ENCODE measurements at places on chromosomes 5 and 9.

DNA sequence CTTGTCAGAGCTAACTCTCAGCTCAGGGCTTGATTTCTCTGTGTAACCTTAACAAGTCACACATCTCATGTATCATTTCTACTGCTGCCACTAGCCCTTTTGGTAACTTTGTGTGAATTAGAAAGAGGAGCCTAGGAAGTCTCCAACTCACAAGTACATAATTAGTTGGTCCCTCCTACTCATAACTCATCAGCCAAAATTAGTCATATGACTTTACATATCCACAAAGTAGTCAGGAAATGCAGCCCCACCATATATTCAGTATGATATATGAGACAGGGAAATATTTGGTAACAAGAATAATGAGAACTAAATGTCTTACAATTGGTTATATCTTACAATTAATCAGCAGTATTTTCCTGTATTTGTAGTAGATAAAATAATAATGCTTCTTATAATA lies 250.2 kb downstream of the SH3GL2 start:
- DNase-seq, result no peak

DNA sequence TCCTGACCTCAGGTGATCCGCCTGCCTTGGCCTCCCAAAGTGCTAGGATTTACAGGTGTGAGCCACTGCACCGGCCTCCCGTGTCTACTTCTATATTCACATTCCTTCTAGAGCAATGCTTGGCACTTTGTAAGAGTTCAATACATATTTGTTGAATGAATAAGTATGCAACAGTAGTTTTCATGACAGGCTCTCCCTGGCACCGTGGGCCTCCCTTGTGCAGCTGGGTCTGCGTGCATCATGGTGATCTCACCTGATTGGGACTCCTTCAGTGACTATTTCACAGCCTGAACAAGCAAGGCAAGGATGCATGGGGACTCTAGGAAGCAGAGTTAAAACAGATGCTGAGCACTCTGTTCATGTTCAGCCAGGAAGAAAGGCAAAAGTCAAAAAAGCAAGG lies 6.8 kb upstream of the ZBTB34 start:
- DNase-seq, result no peak

DNA sequence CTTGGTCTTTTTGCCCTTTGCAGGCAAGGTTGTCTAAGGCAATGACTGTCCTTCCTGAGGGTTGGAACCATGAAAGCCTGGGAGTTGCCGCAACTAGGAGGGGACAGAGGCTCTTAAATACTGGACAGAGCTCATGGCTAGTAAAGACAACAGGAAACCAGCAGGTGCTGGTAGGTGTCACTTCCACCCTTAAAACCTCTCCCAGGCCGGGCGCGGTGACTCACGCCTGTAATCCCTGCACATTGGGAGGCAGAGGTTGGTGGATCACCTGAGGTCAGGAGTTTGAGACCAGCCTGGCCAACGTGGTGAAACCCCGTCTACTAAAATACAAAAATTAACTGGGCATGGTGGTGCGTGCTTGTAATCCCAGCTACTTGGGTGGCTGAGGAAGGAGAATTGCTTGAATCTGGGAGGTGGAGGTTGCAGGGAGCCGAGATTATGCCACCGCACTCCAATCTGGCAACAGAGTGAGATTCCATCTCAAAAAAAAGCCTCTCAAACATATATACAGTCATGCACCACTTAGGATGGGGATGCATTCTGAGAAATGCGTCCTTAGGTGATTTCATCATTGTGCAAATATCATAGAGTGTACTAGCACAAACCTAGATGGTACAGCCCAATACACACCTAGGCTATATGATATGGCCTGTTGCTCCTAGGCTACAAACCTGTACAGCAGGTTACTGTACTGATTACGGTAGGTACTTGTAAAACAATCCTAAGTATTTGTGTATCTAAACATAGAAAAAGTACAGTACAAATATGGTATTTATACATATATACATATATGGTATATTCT lies 102.7 kb downstream of the HSPA4 start:
- no peak for DNase-seq

GRCh38 chr9:130682421-130683121 lies 11.0 kb upstream of the EXOSC2 start:
- DNase-seq, result peak; percentile 69

DNA sequence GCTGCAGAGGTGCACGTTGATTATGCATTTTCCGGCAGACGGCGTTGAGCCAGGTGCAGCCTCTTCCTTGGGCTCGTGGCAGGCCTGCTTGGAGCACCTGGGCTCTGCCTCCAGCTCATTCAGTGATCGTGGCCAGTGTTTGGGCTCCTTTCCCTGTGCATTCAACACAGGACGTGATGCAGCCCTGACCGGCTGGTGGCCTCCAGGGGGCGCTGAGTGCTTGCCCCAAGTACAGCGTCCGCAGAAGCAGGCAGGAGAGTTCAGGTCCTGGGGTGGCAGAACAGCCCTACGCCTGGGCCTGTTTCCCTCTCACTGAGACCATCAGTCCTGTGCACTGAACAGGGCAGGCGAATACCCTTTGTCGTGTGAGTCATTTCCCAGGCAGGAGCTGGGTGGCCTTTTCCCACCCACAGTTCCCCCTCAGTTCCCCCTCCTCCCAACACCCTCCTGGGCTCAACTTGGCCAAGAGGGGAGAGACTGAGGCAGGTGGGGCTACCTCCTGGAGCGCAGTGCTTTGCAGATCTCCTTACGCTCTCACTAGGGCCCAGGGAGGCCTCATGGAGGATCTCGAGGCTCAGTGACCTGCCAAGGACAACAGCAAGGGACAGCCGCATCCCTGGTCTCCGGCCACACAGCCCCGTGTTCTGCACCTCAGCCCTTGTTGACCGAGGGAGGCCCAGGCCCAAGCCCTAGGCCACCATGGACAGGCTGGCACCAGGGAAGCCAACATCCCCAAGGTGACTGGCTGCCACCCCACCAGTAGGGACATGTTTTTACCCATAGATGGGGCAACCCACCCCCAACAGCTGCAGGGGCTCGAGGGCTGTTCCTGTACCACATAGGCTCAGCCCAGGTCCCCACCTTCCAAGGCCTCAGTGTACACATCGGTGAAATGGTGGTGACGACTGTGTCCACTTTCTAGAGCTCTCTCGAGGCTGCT lies 52.9 kb downstream of the LRSAM1 start:
- DNase-seq, result peak; percentile 82

GRCh38 chr9:120308495-120308894 lies 271.5 kb downstream of the CDK5RAP2 start:
- no peak for DNase-seq

DNA sequence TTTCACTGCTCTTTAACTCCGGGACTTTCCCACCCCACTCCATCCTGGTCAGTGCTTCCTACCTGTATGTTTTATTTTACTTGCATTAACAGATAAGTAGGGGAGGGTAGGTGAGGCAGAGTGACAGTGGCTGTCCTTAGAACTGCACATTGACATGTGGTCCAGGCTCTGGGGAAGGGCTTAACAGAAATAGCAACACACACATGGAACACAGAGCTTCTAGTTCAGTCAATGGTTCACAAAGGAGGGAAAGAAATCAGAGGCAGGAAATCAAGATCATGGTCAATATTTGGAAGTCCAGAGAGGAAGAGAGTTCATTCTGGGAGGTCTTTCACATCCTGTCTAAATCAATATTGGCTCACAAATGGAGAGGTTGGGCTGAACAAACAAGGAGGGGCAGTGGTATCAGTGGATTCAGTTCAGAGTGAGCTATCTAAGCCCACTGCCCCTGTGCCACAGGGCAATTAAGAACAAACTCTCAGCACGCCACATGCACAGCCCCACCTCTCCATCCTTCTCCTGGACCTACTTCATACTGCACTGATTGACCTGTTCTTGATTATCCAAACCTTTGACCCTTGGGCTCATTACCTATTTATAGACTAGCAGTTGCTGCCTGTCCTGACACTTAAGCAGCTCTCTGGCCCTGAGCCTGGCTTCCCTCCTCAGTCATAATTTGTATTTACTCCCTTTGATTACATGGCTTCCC lies 6.2 kb upstream of the VPS13A start:
- DNase-seq, result no peak

DNA sequence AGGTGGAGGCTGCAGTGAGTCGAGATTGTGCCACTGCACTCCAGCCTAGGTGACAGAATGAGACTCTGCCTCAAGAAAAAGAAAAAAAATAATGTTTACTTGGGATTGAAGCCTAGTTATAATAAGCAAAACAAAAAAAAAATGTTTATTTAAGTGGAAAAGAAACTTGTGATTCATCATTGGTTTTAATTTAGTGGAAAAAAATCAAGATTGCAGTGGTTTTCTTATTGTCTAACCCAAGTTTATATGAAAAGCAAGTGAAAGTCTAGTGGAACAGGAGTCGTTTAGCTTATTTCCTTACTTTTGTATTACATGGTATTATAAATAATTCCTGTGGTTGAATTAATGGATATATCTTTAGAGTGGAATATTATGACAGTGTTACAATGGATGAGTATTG lies 8.4 kb downstream of the CNOT8 start:
- no peak for DNase-seq

DNA sequence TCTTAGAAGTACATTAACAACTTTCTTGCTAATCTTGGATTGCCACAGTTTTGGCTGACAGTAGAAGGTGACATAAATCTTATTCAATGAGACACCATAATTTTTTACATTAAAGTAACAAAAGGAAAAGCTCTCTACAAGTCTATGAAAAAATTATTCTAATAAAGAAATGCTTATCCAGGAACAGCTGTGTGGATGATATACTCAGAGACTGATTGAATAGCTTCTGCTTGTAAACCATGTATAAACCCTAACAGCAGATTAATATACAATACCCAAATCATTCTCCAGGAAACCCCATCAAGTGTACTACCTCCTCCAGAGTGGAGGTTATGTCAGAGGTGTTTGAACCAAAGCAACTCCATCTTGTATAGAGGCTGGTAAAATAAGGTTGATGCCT lies 581.4 kb upstream of the PTGER4 start:
- DNase-seq, result no peak

- DNase-seq, result no peak
These were observed 1347.2 kb upstream of the NUDT12 start for GRCh38 chr5:104909803-104910202.

DNA sequence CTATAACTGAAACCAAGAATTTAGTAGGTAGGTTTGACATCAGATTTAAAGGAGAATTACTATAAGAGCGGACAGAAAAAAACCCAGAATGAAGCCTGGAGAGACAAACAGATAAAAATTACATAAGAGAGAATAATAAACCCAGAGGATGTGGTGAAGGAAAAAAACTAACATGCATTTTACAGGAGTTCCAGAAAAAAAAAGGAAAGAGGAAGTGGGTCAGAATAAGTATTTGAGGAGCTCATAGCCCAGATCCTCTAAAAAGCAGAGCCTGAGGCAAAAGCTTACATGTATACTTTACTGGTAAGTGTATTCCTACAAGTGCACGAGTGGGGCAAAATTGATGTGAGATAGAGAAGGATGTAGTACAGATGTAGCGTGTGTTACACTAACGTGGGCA lies 43.1 kb upstream of the NAA35 start:
- no peak for DNase-seq

DNA sequence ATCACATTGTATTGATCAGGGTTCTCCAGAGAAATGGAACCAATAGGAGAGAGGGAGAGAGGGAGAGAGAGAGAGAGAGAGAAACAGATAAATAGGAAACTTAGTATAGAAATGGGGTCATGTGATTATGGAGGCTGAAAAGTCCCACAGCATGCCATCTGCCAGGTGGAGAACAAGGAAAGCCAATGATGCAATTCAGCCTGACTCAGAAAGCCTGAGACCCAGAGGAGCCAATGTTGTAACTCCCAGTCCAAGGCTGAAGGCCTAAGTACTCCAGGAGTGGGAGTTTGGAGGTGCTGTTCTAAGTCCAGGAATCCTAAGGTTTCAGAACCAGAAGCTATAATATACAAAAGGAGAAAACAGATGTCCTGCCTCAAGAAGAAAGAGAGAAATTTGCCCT lies 48.4 kb upstream of the ISOC1 start:
- DNase-seq, result no peak

DNA sequence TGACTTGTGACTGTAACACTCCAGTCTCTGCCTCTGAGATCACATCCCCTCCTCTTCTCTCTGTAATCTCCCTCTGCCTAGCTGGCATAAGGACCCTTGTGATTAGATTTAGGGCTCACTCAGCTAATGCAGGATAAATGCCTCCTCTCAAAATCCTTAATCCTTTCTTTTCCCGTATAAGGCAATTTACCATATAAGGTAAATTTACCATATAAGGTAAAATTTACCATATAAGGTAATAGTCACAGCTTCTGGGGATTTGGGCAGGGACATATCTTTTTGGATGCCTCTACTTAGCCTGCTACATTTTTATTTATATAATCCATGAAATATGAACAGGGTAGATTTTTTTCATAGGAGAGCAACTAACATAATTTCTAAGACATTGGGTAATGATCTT lies 318.0 kb upstream of the PUM3 start:
- DNase-seq, result no peak

- no peak for DNase-seq
These were observed 120.0 kb downstream of the DAB2IP start for GRCh38 chr9:121771418-121771817.

DNA sequence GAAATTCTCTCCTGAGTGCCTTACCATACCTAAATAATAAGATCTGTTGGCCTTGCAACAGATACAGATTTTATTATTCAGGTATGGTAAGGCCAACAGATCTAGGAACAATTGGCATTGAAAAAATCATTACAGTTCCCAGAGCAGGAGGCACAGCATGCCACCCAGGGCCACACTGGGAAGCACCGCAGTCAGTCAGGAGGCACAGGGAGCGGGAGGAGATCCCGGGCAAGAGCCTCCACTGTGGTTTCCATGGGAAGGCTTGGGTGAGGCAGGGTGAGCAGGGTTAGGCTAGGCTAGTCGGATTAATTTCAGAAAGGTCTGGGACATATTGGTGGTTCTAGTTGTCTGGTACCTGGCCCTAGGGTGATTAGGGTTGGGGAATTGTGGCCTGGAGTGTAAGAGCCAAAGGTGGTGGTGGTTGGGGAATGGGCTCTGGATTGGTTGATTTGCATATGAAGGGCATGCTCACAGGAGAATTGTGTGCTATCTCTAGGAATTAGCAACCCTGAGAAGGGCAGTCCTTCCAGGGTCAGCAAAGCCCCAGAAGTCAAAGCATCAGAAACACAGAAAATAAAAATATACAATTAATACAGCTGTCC lies 111.4 kb downstream of the PDE8B start:
- no peak for DNase-seq

GRCh38 chr9:97993000-97993399 lies 9.9 kb downstream of the ANP32B start:
- DNase-seq, result no peak

DNA sequence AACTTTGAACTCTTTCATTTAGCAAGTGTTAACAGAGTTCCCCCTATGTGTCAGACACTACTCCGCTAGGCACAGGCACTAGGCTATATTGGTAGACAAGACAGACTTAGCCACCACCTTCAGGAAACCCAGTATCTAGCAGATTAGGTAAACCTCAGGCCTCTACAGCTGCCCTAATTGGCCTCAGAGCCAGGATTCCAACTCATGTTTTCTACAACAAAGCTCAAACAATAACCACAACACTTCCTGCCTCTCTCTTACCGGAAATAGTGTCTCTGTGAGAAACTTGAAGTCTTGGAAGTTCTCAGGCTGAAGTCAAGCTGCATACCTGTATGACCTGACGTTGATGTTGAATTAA lies 116.6 kb upstream of the SLC44A1 start:
- peak; percentile 27 for DNase-seq
